Dermis lymphatic vessel endothelial cell (primary cell): ENCODE measurements at places on chromosomes 11 and 22. TPM values are rescaled to one million over a fixed set of nuclear protein-coding genes. Genes with fewer than 3 reads are reported as not detected.

CASP1 gene
- total RNA-seq, result 6.3 and 28.2 TPM in 2 replicates

LIMK2 gene
- 57.2 and 92.9 TPM in 2 replicates for total RNA-seq

ARHGAP8 gene
- total RNA-seq, result 0.09 TPM in 1 of 2 replicates, not detected in the other

WNT11 gene
- total RNA-seq, result 0.09 and 0.22 TPM in 2 replicates

HTATIP2 gene
- 54.4 and 69.8 TPM in 2 replicates for total RNA-seq

CLCF1 gene
- total RNA-seq, result 2.0 and 2.4 TPM in 2 replicates

ALX4 gene
- not detected in 2 replicates for total RNA-seq

TIRAP gene
- 4.4 and 5.3 TPM in 2 replicates for total RNA-seq

CHST1 gene
- 0.65 and 1.1 TPM in 2 replicates for total RNA-seq

TRIM49B gene
- total RNA-seq, result not detected in 2 replicates

PVALB gene
- total RNA-seq, result not detected in 2 replicates

C1QTNF4 gene
- 0.17 and 0.76 TPM in 2 replicates for total RNA-seq

ARHGAP20 gene
- 0.11 and 0.86 TPM in 2 replicates for total RNA-seq

MYO7A gene
- 11.4 and 17.3 TPM in 2 replicates for total RNA-seq

OR56B4 gene
- total RNA-seq, result not detected in 2 replicates

MS4A15 gene
- total RNA-seq, result 0.09 TPM in 1 of 2 replicates, not detected in the other

ANO9 gene
- total RNA-seq, result 0.69 and 0.76 TPM in 2 replicates

BAD gene
- total RNA-seq, result 46.2 and 69.0 TPM in 2 replicates

LGR4 gene
- 1.3 and 2.2 TPM in 2 replicates for total RNA-seq

GLB1L3 gene
- total RNA-seq, result not detected in 2 replicates

LRRC32 gene
- total RNA-seq, result 34.5 and 39.3 TPM in 2 replicates

OTOG gene
- not detected in 2 replicates for total RNA-seq

TMPRSS5 gene
- total RNA-seq, result 0.11 and 0.26 TPM in 2 replicates

GAB2 gene
- total RNA-seq, result 20.0 and 20.9 TPM in 2 replicates

YPEL4 gene
- 0.09 and 0.11 TPM in 2 replicates for total RNA-seq

SERPING1 gene
- not detected in 2 replicates for total RNA-seq

ZNF280B gene
- 0.43 and 0.54 TPM in 2 replicates for total RNA-seq

GPR83 gene
- under 0.01 TPM in 1 of 2 replicates, not detected in the other for total RNA-seq

EFCAB6 gene
- 0.22 and 1.1 TPM in 2 replicates for total RNA-seq

PPARA gene
- 7.6 and 15.8 TPM in 2 replicates for total RNA-seq
